ENCODE measurements at places on chromosomes 16 and 17.

DNA sequence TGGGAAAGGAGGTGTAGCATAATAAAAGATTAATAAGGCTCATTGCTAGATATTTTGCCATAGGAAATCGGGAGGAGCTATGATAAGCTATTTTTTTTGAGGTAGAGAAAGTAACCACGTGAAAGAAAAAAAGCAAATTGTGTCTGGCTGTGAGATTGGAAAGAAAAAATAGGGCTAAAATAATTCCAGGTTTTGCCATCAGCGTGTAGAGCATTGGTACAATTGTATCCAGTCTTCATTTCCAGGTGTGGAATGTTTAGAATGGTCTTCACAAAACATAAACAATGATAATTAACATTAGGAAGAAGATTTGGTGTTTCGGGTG is 1.1 kb downstream of the TANC2 start:
- DNase-seq = no peak

- DNase-seq = peak; percentile 39
These were observed 11.6 kb upstream of the METRNL start for GRCh38 chr17:83067718-83068261.

DNA sequence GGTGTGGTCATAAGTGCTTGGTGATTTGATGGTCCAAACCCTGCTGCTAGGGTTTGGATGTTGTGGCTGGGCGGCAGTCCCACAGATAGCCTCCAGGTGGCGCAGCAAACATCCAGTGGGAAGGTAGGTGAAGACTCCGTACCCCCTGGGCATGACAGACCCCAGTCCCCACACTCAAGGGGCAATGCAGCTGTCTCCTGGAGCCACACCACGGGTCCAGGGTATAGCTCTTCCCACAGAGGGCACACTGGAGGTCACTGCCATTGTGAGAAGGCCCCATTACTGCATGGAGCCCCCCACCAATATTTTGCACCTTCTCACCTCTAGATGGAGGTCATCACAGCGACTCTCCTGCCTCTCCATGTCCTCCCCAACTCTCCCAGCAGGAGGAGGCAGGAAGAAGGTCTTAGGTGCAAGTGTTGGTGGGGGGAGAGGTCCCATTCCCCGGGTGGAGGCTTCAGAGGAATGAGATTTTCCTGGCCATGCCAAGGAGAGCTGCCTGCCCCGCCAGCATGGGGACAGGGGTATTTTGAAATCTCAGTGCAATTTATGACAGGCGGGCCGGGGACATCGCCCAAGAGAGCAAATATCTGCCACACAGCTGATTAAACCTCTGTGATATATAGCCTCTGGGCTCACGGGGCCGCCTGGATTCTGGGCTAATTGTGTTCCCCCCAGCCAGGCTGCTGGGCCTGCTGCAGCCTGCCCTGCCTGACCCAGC is 17.1 kb upstream of the C17orf113 start:
- peak; percentile 62 for DNase-seq

GRCh38 chr17:70017112-70017511 is 57.9 kb upstream of the KCNJ16 start:
- DNase-seq = no peak

DNA sequence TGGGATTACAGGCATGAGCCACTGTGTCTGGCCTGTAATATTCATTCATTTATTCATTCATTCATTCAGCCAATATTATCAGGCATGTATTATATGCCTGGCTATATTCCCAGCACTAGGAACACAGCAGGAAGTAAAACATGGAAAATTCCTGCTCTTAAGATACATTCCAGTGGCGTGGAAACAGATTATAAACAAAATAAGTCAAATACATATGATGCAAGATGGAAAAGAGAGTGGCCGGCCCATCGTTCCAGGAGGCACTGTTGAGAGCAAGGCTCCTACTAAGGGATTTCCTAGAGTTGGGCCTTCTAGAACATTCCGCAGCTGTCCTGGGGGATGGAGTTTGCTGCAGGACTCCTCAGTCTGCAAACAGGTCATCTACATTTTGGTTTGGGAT is 17.7 kb downstream of the ADCY9 start:
- peak; percentile 31 for DNase-seq

DNA sequence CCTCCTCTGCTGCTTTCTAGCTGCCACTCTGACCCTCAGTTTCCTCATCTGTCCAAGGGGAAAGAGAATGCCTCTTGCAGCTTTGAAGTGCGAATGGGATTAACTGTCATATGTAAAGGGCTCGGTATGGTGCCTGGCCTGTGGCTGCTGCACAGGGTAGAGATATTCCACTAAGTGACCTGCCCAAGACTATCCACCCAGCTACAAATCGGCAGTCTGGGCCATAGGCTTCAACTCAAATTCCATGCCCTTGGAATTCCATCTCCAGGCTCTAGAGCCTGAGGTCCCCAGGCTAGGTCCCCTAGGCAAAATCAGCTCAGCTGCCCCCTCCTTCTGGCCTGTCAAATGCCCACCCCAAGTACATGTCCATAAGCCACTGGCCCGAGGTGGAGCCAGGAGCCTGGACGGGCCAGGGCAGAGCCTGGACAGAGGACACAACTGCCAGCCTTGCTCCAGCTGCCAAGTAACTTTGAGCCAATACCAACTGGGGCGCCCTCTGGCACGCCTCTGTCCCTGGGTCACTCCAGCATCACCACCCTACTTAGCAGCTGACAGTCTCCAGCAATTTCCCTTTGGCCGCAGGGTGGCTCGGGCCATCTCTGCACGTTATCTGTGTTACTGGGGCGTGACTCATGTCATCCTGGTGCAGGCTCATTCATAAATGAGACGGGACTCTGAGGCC is 57.2 kb downstream of the SDK2 start:
- DNase-seq = peak; percentile 47

GRCh38 chr16:22123759-22124490 is 31.6 kb downstream of the VWA3A start:
- DNase-seq = no peak

DNA sequence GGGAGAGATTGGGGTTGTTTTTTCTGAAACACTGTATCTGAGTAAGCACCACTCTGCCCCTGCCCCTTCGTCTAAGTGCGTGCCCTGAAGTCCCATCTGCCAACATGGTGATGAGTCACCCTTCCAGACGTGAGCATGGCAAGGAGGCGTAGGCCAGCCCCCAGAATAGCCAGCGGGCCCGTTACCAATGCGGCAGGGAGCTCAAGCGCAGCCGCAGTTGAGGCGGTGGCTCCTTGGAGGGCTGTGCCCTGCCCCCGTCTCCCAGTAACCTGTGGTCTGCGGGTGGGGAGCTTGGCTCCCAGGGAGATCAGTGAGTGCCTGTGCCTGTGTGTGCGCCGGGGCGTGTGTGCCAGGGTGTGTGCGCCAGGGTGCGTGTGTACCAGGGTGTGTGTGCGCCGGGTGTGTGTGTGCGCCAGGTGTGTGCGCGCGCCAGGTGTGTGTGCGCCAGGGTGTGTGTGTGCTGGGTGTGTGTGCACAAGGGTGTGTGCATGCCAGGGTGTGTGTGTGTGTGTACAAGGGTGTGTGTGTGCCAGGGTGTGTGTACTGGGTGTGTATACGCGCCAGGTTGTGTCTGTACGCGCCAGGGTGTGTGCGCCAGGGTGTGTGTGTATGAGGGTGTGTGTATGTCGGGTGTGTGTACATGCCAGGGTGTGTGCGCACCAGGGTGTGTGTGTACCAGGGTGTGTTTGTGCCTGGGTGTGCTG is 98.6 kb upstream of the CHMP6 start:
- peak; percentile 96 for DNase-seq

GRCh38 chr17:80063830-80064585 is 27.6 kb downstream of the CCDC40 start:
- peak; percentile 84 for DNase-seq

DNA sequence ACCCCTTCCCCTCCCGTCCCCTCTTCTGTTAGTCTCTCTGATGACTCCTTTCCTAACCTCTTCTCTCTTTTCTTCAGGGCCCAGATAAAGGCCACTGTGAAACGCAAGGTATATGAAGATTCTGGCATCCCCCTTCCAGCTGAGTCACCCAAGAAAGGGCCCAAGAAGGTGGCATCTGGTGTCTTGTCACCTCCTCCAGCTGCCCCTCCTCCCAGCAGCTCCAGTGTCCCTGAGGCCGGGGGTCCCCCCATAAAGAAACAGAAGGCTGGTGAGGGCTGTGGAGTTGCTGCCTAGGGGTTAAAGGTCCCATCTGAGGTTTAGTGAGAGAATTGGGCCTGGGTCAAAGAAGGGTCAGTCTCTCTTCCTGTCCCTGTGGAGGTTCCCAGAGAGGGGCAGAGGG is 4.0 kb downstream of the RNASEK start:
- no peak for DNase-seq

GRCh38 chr17:77815127-77815905 is 143.2 kb upstream of the TNRC6C start:
- DNase-seq = no peak

- DNase-seq = no peak
These were observed 617.7 kb upstream of the CDH11 start for GRCh38 chr16:65739518-65739917.

GRCh38 chr17:7419819-7420610 is at the start of gene SPEM1:
SPEM1 (plus strand) TSS chr17:7420324; CDS start chr17:7420385, 61 bp downstream.
- no peak for DNase-seq

GRCh38 chr16:52439171-52439701 is 107.7 kb downstream of the TOX3 start:
- DNase-seq = no peak

- DNase-seq = no peak
These were observed 104.2 kb downstream of the ADCY9 start for GRCh38 chr16:4011940-4012629.

GRCh38 chr17:79799174-79799537 is 2.3 kb upstream of the CBX8 start:
- DNase-seq = no peak

DNA sequence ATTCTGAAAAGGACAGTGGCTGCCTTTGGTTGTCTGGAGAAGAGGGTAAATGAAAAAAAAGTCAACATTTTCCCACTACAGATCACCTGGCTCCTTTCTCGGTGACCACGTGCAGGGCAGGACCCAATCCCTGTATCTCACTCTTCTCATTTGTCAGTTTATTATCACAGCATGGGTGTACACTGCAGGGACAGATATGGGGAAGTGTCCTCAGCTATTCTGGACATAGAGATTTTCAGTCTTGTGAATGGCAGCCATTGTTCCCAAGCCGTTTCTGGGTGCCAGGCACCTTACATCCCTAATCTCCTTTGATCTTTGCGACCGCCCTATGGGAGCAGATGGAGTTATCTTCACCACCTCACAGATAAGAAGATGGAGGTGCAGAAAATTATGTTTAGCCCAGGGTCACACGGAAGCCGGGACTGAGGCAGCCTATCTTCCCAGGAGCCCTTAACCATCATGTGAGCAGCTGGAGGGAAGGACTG is 7.2 kb downstream of the ADORA2B start:
- DNase-seq = peak; percentile 2

DNA sequence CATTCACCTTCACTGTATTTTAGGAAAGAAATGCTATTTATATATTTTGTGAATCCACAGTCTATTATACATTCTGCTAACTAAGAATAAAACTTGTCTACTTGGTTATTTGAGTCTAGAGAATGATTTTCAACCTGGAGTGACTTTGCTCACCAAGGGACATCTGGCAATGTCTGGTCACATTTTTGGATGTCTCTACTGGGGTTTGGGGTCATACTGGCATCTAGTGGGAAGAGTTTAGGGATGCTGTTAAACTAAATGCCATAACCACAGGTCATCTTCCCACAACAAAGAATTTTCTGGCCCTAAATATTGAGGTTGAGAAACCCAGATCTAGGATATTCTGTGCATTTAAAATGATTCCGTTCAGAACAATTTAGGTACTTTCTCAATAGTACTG is 26.0 kb downstream of the KCNJ16 start:
- peak; percentile 29 for DNase-seq

DNA sequence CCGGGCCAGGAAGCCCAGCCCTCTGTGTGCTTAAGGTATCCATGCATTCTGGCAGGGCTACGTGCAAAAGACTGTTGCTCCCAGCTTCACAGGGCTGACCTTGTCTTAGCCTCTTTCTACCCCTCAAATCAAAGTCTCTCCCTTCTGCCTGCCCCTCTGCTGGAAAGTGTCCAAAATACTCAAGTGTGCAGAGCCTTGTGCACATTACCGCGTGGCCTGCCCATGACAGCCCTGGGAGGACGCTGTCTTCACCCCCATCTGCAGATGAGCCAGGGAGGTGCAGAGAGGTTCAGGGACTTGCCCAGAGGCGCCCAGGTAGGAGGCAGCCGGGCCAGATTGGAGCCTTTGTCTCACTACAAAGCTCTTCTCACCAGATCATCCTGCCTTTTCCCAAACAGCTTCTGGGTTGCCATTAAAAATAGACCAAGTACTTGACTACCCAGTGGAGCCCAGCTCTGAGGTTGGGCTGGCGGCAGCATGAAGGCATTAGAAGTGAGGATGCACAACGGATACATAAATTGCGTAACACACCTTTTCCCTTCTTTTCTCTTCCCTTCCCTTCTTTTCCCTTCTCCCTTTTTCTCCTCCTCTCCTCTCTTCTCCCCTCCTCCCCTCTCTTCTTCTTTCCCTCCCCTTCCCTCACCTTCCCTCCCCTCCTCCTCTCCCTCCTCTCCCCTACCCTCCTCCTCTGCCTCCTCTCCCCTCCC is 3.5 kb downstream of the CACNG4 start:
- no peak for DNase-seq

DNA sequence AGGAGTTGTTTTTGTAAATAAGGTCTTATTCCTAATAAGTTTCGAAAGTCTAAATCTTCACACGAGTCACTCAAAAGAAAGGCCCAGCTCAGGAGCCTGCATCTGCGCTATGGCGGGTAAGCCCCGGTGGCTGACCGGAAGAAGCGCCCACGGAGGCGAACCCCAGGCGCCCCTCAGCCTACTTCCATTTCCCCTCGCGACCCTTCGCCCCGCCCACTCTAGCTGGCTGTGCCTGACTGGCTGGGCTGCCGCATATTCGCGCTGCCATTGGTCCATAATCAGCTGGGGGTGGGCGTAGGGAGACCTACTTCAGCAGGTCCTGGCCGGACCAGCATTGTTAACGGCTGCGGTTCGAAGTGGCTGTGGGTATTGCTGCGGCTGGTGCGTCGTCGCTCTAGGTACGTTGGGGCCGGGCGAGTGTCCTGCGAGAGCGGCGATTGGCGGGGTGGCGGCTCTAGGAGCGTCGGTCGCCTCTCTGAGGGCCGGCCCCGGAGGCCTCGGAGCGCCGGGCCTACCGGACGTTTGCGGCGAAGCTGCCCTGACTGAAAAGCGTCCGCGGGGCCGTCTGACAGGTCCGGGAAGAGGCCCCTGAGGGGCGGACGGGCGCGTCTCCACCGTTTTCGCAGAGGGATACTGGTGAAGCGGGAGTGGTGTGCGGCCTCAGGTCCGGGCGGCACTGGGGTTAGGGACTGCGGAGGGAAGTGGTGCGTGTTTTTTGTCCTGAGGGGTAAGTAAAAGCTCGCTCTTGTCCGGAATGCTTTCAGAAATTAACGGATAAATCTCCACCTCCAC is at the start of gene ATF7IP2:
Gene ATF7IP2 (plus strand): TSS at position 337 of the 792 bp plus-strand sequence. CDS start 44,560 bp downstream, outside the sequence.
- peak; percentile 90 for DNase-seq

- DNase-seq = peak; percentile 44
These were observed 946 bp downstream of the STUB1 start for GRCh38 chr16:680967-681745.

- DNase-seq = no peak
These were observed 13.2 kb downstream of the CMTM3 start for GRCh38 chr16:66617728-66618127.

GRCh38 chr16:7216719-7217118 is 115.9 kb upstream of the RBFOX1 start:
- no peak for DNase-seq

GRCh38 chr17:66310528-66311148 is 8.2 kb downstream of the PRKCA start:
- DNase-seq = no peak

- DNase-seq = no peak
These were observed 30.1 kb downstream of the VPS35 start for GRCh38 chr16:46658925-46659324.

- peak; percentile 78 for DNase-seq
These were observed 88.5 kb downstream of the HELZ start for GRCh38 chr17:67156269-67157199.

Measured in PC-3 (cell line).